ENCODE measurements at places on chromosomes 3 and 15. TPM values are rescaled to one million over a fixed set of nuclear protein-coding genes. Genes with fewer than 3 reads are reported as not detected.

DNA sequence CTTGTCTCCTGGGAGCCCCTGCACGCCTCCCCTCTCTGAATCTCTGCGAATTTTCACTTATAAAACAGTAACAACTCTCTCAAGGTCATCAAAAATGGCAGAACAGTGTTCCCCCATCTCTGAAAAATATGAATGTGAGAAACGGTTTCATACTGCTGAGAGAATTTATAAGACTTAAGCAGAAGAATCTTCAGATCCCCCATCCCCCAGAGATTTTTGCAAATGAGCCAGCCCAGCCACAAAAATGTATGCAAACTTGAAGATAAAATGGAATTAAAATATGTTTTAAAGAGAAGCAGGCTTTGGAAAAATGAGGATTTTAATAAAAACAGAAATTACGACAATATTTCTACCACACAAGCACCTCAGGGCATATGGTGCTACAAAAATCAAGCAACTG, 173.0 kb downstream of the STT3B start:
- no peak overlapping the region for H3K27ac ChIP-seq
- H3K4me1 ChIP-seq: peaks cover 7% of the 10 kb centered on the region
- no peaks in the 10 kb centered on the region for H3K36me3 ChIP-seq
- no peak overlapping the region for H3K4me3 ChIP-seq
- peaks cover 3% of the 10 kb centered on the region for H3K27me3 ChIP-seq

DNA sequence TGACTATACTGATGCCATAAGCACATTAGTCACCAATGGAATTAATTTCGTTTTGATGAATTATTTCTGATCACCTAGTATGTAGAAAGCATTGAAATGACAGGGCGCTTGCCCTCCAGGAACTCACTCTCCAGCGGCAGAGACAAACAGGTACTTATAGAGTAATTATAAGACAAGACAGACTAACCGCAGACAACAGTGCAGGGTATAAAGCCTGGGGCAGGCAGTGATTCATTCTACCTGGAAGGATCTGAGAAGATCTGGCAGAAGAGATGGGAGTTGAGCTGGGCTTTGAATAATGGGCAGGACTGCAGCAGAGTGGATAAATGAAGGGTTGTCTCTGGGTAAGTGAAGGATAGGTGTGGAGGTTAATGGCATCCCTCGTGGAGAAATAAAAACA, 331.8 kb downstream of the FGF12 start:
- no peaks in the 10 kb centered on the region for H3K27me3 ChIP-seq
- H3K4me1 ChIP-seq: no peaks in the 10 kb centered on the region
- H3K27ac ChIP-seq: no peak overlapping the region
- DNase-seq: no peak
- H3K36me3 ChIP-seq: no peaks in the 10 kb centered on the region

SPATA12 gene
- total RNA-seq: not detected

GABRA5 gene
- not detected for total RNA-seq

OCA2 gene
- total RNA-seq: not detected

ZNF860 gene
- not detected for total RNA-seq
